HuH-7.5 (cell line): ENCODE measurements at places on chromosomes 12 and 14.

DNA sequence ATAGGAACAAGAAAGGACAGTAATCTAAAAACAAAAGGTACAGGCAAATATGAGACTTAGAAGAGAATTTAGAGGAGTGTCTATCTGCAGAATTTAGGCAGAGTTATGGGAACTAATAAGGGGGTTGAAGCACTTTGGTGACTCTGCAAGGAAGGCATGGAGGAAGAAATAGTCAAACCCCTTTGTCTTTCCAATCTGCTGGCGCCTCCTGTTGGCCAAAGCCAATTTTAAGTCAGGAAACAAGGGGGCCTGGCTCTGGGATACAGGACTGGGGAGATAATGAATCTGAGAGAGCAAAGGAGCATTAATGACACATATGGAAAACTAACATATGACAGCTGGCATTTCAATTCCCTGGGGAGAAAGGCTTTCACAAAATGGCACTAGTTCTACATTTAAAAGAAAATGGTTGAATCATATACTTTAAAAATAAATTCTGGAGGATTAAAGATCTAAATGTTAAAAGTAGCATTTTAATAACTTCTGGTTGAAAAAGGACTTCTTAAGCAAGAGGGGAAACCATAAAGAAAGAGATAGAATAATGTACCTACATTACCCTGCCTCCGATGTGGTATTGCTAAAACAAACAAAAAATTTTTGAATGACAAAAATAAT is 48.5 kb upstream of the CSRP2 start:
- DNase-seq, result peak; percentile 27

DNA sequence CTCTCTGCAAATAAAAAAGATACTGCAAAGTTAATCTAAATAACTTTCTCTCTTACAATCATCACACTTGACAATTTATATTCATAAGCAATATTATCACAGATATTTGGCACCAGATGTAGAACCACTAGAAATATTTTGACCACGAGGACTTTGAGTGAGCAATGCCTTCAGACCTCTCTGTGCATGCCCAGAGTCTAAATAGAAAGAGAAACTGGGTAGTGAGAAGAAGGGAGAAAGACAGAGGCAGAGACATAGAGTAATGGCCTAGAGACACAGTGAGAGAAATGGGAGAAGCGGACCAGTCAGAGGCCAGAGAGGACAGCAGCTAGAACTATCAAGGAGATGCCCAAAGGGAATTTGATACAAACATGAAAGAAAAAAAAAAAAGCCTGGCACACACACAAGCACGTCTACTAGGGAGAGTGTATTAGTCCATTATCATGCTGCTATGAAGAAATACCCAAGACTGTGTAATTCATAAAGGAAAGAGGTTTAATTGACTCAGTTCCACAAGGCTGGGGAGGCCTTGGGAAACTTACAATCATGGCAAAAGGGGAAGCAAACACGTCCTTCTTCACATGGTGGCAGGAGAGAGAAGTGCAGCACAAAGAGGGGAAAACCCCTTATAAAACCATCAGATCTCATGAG is 41.1 kb downstream of the BMP4 start:
- no peak for DNase-seq

DNA sequence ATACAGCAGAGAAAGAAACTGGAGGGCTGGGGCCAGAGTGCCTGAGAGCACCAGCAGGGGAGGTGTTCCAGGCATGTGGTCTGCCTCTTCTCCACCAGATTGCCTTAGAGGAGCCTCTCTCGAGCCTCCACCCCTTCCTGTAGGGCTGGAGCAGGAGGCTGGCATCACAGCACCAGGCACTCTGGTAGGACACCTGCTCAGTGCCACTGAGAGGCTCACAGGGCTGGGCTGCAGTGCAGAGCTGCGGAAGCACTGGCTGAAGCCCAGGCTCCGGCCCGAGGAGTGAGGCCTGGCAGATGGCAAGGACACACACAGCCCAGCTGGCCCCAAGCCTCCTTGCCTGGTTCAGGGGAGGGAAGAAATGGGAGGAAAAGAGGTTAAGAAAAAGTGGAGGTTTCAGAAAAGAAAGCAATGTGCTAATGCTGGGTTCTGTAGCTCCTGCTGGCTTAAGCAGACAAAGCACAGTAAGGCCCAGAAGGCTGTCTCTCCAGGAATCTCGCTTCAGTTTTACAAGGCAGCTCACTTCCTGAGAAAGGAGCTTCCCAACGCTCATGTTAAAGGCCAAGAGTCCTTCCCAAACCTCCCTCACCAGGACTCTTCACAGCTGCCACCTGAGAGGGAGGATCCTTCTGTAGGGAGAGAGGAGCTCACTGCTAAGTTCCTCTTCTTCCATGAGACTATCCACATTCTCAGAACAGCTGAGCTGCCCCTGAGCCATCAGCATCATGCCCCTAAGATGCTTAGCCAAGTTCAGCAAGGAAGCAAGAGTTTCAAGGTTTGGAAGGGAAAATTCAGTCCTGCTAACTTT is 23.8 kb downstream of the SPTB start:
- no peak for DNase-seq

- no peak for DNase-seq
Observed at GRCh38 chr12:127503246-127503645, 763.7 kb upstream of the TMEM132C start.

GRCh38 chr14:77086951-77087350 is 11.1 kb upstream of the CIPC start:
- no peak for DNase-seq

DNA sequence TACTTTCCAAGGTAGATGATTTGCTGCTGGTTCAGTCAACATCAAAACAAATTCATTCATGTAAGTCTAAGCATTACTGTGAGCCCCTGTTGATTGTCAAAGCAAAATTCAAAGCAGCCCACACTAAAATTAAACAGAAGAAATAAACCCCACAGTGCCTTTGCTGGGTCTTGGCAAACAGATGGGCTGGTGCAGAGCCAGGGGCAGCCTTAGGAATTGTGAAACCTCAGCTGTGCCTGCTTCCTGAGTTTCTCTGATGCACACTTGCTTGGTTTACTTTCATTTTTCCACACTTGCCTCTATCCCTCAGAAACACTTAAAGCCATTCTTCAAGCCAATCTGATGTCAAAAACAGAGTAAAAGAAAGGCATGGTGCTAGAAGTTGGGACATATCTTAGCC is 6.6 kb upstream of the PLEKHG7 start:
- DNase-seq, result no peak

GRCh38 chr14:54585214-54585613 is 18.3 kb downstream of the SAMD4A start:
- DNase-seq, result no peak

GRCh38 chr14:61213191-61213621 is 67.9 kb downstream of the TMEM30B start:
- no peak for DNase-seq

- DNase-seq, result no peak
Observed at GRCh38 chr12:90004319-90005074, 295.9 kb upstream of the ATP2B1 start.

GRCh38 chr12:75666939-75667334 is 155.5 kb upstream of the KRR1 start:
- no peak for DNase-seq

DNA sequence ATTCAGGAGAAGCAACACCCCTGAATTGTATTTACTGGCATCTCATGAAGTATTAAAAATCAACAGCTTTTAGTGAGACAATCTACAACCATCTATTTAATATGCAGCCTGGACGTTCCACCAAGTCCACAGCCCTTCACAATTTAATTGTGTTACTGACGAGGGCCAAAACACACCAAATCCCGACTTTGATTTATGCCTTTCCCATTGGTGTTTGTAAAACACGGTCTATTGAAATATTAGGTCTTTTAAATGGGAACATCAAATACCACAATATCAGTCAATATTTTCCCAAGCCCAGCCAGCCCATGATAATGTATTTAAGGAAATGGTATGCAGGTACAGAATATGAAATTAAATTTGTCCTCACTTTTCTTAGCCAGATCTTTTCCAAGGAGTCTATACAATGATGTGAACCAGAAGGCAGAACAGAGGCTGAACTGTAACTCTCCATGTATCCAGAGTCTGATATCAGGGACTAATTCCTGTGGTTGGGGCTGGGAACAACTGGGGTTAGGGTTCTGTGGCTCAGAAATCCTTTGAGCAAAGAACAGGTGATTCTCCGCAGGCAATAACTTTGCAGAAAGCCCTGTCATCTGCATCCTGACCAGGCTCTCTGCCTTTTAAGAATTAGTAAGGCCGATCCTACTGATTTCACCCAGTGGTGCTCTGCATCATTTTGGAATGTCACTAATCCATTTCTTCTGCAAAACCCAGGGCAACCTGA is 179.3 kb upstream of the GZMB start:
- DNase-seq, result no peak
